CD4-positive, alpha-beta T cell treated with Interleukin-15 for 4 hours (primary cell): ENCODE measurements at places on chromosomes 4 and X.

DNA sequence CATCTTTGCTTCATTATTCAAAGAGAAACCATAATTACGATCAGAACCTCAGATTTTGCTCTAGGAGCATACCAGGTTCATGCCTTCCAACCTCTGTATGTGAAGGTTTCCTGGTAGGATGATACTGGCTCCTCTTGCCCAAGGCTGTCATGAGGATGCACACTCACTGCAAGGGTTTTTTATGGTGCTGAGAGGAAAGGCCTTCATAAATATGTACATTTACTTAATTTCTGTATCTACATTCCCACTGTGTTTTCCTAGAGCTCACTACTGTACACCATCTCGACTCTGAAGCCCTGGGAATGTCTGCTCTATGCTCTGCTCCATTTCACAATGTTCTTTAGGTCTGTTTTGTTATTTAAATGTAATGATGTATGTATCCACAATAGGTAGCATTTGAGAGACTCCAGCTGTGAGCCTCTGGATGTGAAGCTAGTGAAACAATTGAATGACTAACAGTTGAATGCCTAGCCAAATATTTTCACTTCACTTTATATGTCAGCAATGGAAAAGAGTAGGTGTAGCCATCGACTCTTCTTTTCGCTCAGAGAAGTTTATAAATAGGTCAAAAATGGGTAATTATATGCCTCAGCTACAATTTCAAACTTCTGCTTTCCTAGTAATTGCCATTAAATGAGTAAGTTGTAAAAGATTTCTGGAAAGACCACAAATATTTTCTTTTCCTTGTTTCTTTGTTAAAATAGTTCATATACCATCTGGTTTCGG is 228.0 kb downstream of the PALLD start:
- DNase-seq = no peak

GRCh38 chr4:87089368-87089767 is 131.1 kb downstream of the KLHL8 start:
- no peak for DNase-seq

GRCh38 chr4:5398056-5398455 is 310.3 kb downstream of the EVC2 start:
- no peak for DNase-seq

GRCh38 chr4:93996895-93997294 is 168.3 kb downstream of the ATOH1 start:
- no peak for DNase-seq

DNA sequence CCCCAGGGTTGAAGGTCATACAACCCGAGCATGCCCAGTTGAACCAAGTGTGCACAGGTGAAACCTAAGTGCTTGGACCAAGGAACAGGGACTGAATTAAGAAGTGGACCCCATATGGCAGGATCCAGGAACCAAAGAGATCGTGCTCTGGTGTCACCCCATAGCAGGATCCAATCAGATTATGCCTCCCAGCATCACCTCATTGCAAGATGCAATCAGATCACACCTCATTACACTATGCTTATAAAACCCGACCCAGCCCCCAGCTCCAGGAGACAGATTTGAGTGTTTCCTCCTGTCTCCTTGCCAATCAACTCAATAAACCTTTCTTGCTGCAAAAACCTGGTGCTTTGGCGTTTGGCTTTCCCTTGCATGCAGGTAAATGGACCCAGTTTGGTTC is 37.6 kb downstream of the EFHC2 start:
- DNase-seq = no peak

GRCh38 chr4:6087669-6088341 is 69.6 kb upstream of the C4orf50 start:
- DNase-seq = no peak

DNA sequence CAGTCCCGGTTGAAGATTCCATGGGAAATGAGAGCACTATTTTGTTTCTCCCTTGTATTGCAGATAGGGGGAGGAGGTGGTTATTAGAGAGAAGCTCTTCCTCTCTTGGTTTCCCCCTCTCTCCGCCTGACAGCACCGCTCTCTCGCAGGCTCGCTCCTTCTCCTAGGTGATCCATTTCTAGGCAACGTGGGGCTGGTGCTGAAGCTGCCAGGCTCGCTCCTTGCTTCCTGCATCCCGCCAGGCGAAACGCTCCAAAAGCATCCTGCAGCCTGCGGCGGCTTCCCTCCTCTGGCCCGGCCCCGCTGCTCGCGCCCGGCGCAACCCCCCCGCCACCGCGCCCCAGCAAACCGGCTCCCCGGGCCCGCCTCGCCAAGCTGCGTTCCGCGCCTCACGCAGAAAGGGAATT is at the start of gene GRID2:
GRID2 (plus strand) TSS at position 346 of the 407 bp plus-strand sequence.
- DNase-seq = no peak

- DNase-seq = no peak
These were observed 122.7 kb downstream of the CBLL2 start for GRCh38 chrX:22395372-22395771.

- DNase-seq = no peak
These were observed 298.3 kb upstream of the AGA start for GRCh38 chr4:177740563-177740962.

DNA sequence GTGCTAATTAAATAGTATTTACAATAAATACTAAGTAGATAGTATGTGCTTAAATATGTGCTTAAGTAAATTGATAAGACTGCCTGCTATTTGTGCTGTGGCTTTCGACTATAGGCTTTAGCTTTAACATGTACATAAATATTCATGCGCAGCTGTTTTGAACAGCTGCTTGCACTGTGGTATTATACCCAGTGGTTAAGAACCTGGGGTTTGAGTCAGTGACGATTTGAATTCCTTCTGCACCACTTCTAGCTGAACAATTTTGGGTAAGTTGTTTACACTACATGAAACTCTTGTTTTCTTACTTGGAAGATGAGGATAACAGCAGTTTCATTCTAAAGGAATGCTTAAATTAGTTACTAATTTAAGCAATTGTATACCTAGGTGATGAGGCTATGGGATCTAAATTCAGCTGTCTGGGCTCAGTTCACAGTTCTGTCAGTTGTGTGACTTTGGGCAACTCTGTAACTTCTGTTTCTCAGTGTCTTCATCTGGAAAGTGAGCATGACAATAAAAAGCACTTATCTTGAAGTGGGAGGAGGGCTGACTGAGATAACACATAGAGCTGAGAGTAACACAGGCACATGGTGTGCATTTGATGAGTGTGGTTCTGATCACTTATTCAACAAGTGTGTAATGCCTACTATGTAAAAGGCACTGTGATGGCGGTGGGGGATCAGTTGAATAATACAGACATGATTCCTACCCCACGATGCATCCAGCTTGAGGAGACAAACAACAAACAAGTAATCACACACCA is 37.0 kb downstream of the HPGDS start:
- no peak for DNase-seq

DNA sequence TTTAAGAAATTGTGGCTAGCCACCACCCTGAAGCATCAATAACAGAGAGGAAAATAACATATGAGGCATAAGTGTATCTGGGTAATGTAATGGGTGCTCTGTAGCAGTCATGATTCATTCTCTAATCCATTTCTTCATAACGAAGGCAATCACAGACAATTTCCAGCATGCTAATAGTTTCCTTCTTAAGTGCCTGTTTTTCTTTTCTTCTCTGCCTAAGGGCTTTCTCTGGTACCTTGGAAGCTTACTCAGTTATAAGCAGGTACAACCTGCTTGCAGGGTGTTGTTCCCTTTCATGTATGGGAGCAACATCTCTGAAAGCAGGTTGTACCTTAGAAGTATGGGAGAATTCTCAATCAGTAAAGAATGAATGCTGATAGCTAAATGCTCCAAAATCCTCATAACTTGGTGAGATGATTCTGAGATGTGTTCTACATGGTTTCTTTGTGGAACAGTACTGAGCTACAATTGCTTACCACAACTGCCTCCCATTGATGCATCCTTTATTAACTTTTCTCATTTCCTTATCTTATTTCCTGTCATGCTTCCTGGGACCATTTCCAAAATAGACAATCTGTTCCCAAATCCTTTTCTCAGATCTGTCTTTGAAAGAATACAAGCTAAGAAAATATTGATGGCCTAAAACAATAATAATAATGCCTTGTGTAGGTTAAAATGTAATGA is 247.6 kb downstream of the PAPSS1 start:
- DNase-seq = no peak

DNA sequence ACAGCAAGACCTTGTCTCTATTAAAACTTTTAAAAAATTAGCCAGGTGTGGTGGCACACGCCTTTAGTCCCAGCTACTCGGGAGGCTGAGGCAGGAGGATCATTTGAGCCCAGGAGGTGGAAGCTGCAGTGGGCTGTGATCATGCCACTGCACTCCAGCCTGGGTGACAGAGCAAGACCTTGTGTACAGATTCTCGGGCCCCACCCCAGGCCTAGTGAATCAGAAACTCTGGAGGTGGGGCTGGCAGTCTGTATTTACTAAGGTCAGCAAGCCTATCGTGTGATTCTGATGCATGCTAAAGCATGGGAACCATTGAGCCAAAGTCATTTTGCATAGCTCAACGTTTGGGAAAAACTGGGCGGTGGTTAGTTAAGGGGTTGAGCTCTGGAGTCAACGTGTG is 3.5 kb downstream of the S100G start:
- DNase-seq = no peak

- no peak for DNase-seq
These were observed 1.8 kb downstream of the ATP11C start for GRCh38 chrX:139930916-139931645.

DNA sequence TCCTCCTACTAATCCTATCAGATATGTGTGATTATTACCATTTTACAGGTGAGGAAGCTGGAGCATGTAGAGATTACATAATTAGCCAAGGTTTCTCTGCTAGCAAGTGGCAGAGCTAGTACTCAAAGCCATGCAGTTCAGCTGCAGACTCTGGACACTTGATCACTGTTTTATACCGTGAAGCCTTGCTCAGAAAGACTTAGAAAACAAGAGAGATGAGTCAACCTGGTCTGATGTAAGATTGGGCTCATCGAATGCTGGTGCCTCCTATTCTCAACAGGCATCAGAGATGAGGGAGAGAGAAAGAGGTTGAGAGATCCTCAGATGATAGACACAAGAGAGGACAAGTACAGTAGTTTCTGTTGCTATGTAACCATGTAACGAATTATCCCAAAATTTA is 19.0 kb upstream of the PDE5A start:
- DNase-seq = no peak

DNA sequence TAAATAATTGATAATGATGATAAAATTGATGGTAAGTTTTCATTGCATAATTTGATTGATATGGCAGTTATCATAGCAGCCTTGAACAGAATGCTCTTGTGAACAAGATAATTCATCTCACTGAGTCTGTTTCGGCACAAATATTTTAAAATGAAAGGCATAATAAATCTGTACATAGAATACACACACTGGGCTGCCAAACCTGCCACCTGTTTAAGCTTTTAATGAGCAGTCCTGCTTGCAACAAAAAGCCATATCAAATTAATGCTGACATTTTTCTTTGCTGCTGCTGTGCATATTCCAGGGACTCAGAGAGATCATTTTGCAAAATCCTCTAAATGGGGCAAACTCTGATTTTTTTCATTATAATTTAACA is 201.1 kb downstream of the ARHGAP24 start:
- no peak for DNase-seq

DNA sequence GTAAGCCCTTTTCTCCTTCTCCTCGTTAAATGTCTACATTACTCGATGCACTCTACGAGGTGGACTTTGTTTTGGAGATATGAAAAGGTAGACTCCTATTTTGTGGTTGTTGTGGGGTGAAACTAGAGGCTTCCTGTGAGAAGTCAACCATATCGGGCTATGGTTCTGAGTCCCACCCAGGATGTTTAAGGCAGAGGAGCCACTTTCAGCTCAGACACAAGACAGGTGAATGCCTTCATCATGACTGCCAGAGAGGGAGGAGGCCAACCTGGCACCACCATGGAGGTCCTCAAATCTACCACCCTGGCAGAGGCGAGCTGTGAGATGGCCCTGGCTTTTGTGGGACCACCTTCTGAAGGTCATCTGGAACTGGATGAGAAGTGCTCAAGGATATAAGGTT is 154.4 kb upstream of the KLF3 start:
- DNase-seq = peak; percentile 67
